Hepatocyte (in vitro differentiated cells): ENCODE measurements at places on chromosomes 5 and 9. TPM values are rescaled to one million over a fixed set of nuclear protein-coding genes. Genes with fewer than 3 reads are reported as not detected.

- H3K27ac ChIP-seq, result peak overlapping the region; percentile 60
- no peaks in the 10 kb centered on the region for H3K27me3 ChIP-seq
- no peak overlapping the region for H3K4me3 ChIP-seq
- H3K4me1 ChIP-seq, result peaks cover 30% of the 10 kb centered on the region
- H3K36me3 ChIP-seq, result no peaks in the 10 kb centered on the region
Measured at GRCh38 chr5:160198841-160199409, 30.4 kb upstream of the FABP6 start.

GRCh38 chr5:177445052-177445916 is 1.3 kb upstream of the PRR7 start:
- peaks cover 13% of the 10 kb centered on the region for H3K4me1 ChIP-seq
- no peak overlapping the region for H3K27ac ChIP-seq
- no peak for DNase-seq
- H3K36me3 ChIP-seq, result no peaks in the 10 kb centered on the region

DNA sequence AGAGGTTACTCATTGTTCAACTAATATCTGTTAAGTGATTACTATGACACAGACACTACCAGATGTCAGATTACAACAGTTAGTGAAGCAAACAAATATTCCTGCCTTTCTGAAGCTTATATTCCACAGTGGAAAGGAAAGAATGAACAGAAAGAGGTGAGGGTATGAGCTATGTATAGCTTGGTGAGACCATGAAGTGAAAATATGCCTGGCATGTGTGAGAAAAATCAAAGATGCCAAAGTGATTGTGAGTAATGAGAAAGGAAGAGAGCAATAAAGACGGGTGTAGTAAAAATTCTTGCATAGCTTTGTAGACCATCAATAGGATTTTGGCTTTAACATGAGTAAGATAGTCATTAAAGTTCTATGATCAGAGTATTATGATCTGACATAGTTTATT is 734.5 kb upstream of the NUDT12 start:
- H3K4me3 ChIP-seq, result no peak overlapping the region
- no peaks in the 10 kb centered on the region for H3K27me3 ChIP-seq
- DNase-seq, result no peak
- no peak overlapping the region for H3K27ac ChIP-seq
- H3K4me1 ChIP-seq, result no peaks in the 10 kb centered on the region

Gene GRIN3A
- under 0.01 and 0.10 TPM in 2 replicates for total RNA-seq

Gene ANKRD18B
- total RNA-seq, result 0.13 and 0.68 TPM in 2 replicates
